T-helper 2 cell (primary cell): ENCODE measurements at places on chromosomes 6 and 20.

DNA sequence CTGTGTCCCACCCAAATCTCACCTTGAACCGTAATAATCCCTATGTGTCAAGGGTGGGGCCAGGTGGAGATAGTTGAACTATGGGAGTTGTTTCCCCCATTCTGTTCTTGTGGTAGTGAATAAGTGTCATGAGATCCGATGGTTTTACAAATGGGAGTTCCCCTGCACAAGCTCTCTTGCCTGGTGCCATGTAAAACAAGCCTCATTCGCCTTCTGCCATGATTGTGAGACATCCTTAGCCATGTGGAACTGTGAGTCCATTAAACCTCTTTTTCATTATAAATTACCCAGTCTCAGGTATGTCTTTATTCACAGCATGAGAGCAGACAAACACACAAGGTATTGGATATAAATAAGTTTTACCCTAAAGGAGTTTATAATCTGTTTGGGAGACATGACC, 121.2 kb downstream of the MMUT start:
- DNase-seq: no peak

DNA sequence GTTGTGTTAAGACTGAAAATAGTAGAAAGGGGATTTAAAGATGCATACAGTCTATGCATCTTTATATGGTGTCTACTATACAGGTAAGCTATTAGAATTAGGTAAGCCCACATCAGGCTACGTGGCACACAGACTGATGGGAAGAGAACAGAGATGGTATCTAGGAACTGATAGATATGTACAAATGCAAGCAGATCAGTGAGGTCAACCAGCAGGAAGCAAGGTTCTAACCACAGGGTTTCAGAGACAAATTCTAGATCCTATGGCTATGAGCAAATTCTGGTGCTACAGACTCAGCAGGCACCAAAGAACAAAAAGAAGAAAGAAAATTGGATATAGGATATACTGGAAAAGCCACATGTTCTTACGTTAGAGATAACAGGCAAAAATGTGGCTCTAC, 110.6 kb downstream of the TRDN start:
- no peak for DNase-seq

DNA sequence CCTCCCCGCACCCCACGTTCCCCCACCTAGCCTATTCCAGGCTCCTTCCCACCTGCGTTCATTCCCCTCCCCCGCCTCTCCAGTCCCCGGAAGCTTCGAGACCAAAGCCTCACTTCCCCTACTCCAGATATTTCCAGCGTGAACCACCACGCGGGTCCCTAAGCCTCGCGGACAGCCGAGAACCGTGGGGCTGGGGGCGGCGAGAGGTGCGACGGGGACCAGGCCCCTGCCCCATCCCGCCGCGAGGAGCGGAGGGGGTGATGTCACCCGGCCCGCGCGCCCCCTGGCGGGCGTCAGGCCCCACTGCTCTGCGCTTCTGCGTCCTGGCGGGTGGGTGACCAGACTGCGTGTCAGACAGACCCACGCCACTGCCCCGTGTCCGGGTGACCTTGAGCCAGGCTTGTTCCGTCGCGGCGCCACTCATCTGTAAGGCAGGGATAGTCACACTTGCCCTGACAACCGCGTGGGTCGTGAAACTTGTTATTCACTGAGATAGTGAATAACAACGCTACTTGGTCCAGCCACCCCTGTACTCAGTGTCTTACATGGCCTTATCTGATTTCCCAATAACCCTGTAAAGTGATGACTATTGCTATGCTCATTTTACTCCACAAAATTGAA, 9.0 kb upstream of the HSP90AB1 start:
- peak; percentile 63 for DNase-seq

DNA sequence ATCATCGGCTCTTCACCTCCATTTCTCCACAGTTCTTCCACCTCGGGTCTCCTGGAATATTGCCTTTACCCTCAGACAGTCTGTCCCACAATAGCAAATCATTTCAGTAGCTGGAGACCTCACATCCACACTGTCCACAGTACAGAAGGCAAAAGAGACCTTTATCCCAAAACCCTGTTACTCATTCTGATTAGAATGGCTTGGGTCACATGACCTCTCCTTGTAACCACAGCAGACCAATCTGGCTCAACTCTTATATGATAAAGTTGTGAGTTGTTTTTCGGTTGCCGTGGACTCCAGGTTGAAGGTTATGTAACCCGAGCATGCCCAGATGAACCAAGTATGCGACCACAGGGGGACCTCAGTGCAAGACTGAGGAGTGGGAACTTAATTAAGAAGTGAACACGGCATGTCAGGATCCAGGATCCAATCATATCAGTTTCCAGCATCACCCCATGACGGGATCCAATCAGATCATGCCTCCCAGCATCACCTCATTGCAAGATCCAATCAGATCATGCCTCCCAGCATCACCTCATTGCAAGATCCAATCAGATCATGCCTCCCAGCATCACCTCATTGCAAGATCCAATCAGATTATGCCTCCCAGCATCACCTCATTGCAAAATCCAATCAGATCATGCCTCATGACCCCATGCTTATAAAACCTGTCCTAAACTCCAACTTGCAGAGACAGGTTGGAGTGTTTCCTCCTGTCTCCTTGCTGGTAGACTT, 68.7 kb downstream of the LY86 start:
- no peak for DNase-seq

DNA sequence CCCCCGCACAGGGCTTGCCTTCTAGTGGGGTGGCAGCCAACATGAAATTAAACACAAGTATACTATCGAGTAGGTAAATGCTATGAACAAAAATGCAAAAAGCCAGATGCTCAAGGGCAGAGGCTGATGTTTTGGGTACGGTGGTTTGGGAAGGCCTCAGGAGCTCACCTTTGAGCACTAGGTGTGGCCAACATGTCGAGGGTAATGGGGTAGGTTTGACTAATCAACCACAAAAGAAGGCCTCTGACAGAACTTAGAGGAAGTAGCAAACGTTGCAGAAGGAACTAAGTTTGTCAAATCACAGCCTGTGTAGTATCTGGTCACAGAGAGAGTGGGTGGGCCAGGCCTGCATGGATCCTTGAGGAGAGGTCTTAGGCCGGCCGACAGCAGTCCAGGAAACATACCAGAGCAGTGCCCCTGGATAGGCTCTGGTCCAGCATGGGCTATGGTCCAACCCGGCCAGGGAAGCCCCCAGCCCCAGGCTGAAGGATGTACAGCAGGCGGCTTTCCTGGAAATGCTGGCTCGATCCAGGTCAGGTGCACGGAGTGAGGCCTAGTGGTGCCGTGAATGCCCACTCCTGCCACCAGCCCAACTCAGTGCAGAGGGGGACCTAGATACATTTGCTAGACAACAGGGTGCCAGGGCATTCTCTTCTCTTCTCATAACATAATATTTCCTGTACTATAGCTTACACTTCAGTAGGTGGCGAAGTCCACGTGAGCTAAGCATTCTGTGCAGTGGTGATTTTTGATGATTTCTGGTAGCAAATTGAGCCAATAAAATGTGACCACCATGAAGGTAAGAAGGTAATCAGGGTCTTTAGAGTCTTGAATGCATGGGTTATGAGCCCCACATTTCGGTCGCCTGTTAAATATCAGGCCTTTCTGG, 56.3 kb upstream of the CD93 start:
- no peak for DNase-seq

DNA sequence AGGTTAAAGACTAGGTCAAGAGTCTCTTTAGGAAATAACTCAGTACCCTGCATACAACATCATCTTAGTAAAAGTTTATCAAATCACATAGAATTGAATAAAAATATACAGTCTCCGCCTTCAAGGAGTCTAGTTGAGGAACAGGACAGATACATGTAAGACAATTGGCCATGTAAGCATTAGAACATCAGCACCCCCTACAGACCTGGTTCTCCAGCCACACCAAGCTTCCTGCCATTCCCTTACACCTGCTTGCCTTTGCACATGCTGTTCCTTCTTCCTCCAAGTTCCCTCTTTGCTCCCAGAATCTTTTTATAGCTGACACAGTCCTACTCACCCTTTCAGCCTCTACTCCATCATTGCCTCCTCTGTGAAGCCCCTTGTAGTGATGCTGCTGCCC, 187.8 kb upstream of the LRFN2 start:
- no peak for DNase-seq

- no peak for DNase-seq
Observed at GRCh38 chr20:63441136-63442099, 31.0 kb downstream of the KCNQ2 start.

GRCh38 chr6:163596174-163596573, 181.7 kb downstream of the QKI start:
- no peak for DNase-seq

GRCh38 chr6:90444160-90444714, 142.6 kb downstream of the MAP3K7 start:
- no peak for DNase-seq

GRCh38 chr20:16419138-16419715, 154.0 kb downstream of the KIF16B start:
- DNase-seq: no peak

GRCh38 chr6:13539572-13539971, 34.8 kb upstream of the SIRT5 start:
- no peak for DNase-seq

- no peak for DNase-seq
Observed at GRCh38 chr6:6596529-6597328, 8.2 kb downstream of the LY86 start.

DNA sequence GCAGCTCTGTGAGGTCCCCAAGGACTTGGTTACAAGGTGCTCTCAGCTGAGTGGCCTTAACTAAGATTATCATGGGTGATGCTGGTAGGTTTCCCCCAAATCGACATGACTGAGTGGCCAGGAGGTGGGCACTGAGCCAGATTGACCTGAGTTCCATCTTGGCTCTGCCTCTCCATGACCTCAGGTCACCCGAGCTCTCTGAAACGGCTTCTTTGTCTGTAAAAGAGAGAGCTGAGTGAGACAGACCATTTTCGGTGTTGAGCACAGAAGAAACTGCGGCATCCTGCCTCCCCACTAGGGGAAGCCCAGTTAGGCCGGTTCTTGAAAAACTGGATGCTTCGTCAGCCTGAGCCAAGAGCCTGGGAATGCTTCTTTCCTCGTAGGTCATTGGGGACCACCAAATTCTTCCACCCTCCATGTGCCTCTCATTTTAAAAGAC, 14.1 kb upstream of the STX16 start:
- DNase-seq: no peak

- no peak for DNase-seq
Observed at GRCh38 chr6:27870291-27870870, 41.8 kb downstream of the OR2B2 start.

GRCh38 chr20:36461600-36462439, 79.5 kb upstream of the MYL9 start:
- DNase-seq: peak; percentile 60

DNA sequence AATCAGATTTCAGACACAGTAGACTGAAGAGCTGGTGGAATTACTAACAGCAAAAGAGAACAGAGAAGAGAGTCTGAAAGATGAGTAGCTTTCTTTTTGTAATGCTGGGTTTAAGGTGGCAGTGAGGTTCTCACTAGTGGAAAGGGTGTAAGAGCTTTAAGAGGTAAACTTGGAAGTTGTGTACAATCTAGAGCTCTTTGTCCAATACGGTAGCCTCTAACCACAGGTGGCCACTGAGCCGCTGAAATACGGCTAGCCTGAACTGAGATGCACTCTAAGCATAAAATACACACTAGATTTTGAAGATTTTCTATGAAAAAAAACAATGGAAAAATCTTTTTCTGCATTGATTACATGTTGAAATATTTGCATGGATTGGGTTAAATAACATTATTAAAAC, 4.0 kb downstream of the ELOVL2 start:
- DNase-seq: no peak

GRCh38 chr6:141174932-141175331, 957.8 kb upstream of the GJE1 start:
- no peak for DNase-seq

GRCh38 chr6:20467437-20467836, 65.8 kb downstream of the E2F3 start:
- DNase-seq: no peak

- DNase-seq: no peak
Observed at GRCh38 chr6:70753870-70754380, 86.2 kb downstream of the SMAP1 start.

DNA sequence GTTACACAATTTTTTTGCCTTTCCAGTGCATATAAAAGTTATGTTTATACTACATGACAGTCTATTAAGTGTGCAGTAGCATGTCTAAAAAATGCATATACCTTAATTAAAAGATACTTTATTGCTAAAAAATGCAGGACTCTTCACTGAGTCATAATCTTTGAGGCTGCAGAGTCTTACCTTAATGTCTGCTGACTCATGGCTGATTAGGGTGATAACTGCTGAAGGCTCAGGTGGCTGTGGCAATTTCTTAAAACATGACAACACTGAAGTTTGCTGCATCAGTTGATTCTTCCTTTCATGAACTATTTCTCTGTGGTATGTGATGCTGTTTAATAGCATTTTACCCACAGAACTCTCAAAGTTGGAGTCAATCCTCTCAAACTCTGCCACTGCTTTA, 19.1 kb downstream of the ZSCAN23 start:
- DNase-seq: no peak

DNA sequence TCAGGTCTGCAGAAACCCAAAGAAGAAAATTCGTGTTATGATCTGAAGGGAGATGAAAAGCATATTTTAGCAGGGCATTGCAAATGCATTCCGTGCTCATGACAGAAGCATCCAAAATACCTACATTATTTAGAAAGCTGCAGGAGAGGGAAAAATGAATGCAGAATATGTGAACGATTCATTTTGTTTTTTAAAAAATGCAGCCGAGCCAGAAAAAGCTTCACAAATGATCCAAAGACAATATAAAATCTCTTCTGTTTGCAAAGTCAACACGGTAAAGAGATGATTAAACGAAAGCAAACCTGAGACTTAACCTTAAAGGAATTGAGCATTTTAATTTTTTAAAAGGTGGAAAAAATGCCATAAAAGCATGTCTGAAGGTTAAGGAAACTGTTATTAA, 136.1 kb upstream of the SULF2 start:
- no peak for DNase-seq

GRCh38 chr6:3770023-3770720, 18.7 kb upstream of the PXDC1 start:
- DNase-seq: no peak

DNA sequence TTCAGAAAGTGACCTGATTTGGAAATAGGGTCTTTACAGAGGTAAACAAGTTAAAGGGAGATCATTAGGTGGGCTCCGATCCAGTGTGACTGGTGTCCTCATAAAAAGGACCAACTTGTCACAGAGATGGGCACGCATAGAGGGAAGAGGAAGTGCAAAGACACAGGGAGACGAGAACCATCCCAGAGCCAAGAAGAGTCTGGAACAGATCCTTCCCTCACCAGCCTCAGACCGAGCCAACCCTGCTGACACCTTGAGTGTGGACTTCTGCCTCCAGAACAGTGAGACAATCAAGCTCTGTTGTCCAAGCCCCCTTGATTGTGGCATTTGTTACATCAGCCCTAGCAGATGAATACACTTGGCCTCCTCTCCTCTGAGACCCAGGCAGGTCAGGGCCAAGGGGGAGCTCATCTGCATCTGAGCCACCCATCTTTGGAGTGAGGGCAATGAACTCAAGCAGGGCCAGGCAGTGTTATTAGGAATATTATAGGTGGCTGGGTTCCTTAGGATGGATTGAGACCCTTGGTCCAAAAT, 22.2 kb upstream of the SCML4 start:
- no peak for DNase-seq

GRCh38 chr6:106027758-106028157, 58.4 kb upstream of the PRDM1 start:
- no peak for DNase-seq
